ENCODE measurements at places on chromosomes 7 and 10. TPM values are rescaled to one million over a fixed set of nuclear protein-coding genes. Genes with fewer than 3 reads are reported as not detected.

PLEKHA8 gene
- 37.0 TPM for total RNA-seq

- DNase-seq: no peak
Measured at GRCh38 chr10:87605628-87606251, 53.9 kb upstream of the PAPSS2 start.

GRCh38 chr10:24351961-24352360, 143.0 kb downstream of the KIAA1217 start:
- no peak for DNase-seq

DNA sequence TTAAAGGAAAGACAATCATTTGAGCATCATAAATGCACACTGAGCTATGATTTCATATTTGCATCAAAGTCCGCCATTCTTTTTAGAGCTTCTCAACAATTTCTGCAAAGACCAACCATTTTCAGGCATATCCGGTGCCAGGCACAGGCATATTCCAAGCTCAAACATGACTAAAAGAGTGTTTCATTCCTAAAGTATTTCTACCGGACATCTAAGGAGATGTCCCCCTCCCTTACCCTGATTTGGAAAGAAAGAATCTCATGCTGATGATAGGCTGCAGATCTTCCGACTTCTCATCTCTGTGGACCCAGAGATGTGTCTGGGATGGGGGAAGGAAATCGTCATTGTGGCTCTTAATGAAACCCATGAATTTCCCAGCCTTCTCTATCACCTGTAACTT, 600.5 kb upstream of the MGMT start:
- DNase-seq: no peak

FAM180A gene
- total RNA-seq: not detected

DNA sequence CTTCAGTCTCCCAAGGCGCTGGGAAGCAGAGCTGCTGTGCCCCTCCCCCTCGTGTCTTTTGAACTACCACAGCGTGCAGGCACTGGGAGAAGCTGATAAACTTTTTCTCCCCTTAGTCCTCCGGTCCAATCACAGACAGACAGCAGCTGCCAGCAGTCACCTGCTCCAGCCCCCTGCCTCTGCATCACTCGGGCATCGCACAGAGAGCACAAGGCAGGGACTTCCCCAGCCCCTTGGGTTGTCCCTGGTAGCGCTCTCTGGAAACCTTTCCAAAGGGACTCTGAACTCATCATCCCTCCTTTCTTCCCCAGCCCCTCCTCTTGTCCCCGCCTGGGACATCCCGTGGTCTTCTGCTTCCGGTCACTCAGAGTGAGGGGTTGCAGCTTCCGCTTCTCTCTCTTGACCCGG, 1.4 kb upstream of the NEUROG3 start:
- DNase-seq: peak; percentile 84

DNA sequence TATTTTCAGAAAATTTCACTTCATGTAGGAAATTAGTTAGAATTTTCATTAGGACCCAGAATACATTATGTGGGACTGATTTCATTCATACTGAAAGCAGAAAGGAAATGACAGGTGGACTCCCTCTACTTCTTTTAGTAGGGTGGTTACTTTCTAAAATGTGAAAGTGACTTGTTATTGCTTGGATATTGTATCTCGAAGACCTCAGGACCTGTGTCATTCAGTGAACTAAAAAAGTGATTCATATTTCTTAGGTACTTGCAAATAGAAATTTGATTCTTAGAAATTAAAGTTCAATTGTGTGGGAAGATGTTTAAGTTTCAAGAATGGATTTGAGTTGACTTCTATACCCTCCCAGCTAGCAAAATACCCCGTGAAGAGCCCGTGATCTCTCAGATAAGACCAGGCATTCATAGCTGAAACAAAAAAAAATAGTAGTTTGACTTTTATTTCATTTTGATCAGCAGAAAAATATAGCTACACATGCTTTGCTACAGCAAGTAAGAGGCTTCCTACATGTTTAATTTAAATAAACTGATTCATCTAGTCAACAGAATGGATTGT, 1037.1 kb downstream of the GATA3 start:
- no peak for DNase-seq

- DNase-seq: no peak
Measured at GRCh38 chr10:102553771-102554170, 50.0 kb downstream of the SUFU start.

MMRN2 gene
- total RNA-seq: 1.4 TPM

IFIT3 gene
- total RNA-seq: 0.55 TPM

DNA sequence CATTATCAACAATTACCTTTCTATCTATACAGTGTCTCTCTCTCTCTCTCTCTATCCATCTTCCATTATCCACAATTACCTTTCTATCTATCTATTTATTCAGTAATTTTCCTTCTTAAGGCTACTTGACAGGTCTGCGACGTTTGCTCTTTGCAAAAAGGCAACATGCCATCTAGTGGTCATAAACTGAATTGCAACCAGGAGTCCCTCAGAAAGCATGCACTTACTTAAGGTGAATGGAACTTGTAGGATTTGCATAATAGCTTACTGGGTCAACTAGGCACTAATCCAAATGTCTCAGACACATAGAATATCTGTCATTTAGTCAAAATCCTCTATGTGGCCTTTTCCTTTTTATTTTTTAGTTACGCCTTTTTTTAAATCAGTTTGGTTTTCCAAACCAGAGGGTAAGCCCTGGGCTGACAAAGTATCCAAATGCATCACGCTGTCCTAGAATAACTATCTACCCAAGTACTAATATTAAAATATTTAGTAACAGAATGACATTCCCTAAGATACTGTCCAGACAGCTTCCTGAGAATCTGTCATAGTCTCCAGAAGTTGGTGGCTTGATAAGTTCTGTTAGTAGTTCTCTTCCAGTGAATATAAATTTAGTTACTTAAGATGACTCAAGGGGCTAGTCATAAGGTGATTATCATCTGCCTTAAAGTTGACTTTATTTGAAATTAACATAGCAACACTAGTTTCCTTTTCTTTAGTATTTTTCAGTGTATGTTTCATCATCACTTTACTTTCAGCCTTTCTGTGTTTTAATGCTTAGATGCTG, 208.3 kb downstream of the PPP1R3A start:
- peak; percentile 54 for DNase-seq

DNA sequence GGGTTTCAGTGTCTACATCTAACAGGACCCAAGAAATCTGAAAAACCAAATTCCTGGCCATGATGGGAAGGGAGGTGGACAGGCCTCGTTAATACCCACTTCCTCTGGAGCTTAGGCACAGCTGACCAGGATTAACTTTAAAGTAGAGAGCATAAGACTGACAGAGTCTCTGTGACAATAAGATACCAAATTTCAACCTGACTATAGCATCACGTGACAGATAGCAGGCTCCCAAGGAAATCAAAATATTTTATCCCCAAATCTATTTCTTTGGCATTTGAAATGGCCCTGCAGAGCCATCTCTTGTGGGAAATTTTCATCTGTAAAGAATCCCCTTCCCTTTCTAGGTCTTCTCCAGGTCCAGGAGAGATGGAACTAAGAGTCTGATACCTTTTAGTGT, 258.3 kb downstream of the TCERG1L start:
- DNase-seq: no peak

GRCh38 chr10:124219655-124220054, 126.3 kb upstream of the CHST15 start:
- DNase-seq: no peak

ATP6V0E2 gene
- total RNA-seq: 20.0 TPM

DNA sequence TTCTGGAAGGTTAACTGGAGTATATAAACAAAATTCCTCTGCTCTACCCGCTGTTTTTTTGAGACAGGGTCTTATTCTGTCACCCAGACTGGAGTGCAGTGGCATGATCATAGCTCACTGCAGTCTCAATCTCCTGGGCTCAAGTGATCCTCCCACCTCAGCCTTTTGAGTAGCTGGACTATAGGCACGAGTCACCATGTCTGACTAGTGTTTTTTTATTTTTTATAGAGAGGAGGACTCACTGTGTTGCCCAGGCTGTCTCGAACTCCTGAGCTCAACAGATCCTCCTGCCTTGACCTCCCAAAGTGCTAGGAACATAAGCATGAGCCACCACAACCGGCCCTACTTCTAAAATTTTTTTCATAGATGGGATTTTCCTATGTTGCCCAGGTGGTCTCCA, 2.2 kb downstream of the RAB18 start:
- no peak for DNase-seq

IFIT2 gene
- 0.09 TPM for total RNA-seq

- DNase-seq: no peak
Measured at GRCh38 chr10:58264780-58265179, 2.9 kb downstream of the IPMK start.
